Pancreas (tissue), 10 donors: ENCODE measurements at places on chromosomes 7 and 10.
A peak's percentile ranks its signal among the peaks of the same experiment; 100 is the strongest.

DNA sequence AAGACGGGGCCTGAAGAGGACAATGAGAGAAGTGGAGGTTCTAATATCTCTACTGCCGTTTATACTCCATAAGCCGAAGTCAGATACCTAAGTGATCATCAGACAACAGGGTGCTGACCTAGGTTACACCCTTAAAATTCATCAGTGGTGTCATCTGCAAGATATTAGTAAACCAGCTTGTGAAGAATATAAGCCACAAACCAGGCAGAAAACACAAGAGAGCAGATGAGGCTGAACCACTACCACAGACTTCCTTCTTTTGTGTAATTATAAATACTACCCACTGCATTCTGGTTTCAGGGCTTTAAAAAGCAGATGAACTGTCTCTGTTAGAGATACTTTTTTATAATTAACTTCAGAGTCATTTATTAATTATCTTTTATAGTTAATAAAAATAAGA, 69.0 kb upstream of the LRRC17 start:
- no peak for DNase-seq

- no peak for DNase-seq
Measured at GRCh38 chr10:74332398-74332797, 181.4 kb downstream of the ADK start.

DNA sequence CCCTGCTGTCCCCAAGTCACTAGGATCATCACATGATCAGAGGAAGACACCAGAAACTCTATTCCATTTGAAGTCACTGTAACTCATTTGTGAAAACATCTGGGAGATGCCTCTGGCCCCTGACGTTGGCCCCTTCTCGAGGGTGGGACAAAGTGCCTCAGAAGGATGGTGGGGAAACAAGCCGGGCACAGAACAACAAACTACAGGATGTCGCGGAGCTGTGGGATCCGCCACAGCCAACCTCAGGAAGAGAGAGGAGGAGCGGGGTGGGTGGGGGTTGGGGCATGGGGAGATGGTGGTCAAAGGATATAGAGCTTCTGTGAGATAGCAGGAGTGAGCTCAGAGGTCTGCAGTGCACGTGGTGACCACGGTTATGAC, 265.6 kb upstream of the TCERG1L start:
- DNase-seq: no peak

GRCh38 chr7:51082940-51083533, 233.6 kb downstream of the COBL start:
- DNase-seq: no peak

GRCh38 chr7:141624763-141625162, 73.6 kb downstream of the AGK start:
- DNase-seq: no peak

- DNase-seq: peak; percentile 84
Measured at GRCh38 chr10:77405771-77406241, 231.8 kb downstream of the KCNMA1 start.

DNA sequence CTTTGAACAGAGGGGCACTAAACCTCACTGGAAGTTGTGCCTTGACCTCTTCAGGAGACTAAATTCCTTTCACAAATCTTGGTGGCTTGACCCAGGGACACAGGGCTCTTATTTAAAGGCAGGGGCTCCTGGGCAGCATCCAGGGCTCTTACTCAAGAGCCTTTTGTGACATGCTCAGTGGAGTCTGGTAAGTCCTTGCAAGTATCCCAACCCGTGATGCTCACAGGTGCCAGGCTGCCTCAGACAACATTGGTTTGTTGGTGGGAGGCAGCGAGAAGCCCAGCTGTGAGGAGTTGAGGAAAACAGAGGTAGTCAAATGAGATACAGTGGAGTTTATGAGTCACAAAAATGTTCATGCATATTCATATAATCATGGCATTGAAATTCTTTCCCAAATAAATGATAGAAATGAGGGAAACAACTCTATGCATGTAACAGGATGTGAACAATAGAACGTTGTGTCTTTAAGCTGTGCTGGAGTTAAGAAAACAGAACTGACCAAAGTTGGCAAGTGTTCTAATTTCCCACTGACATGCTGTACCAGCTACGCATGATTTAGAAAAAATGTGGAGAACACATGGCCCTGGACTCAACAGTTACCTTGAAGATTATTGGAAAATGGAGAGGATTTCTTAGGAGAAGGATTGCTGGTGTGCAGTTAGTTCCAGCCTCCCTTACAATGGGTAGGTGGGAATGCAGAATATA, 654.5 kb upstream of the COBL start:
- DNase-seq: no peak

GRCh38 chr7:117946151-117946633, 73.0 kb upstream of the CTTNBP2 start:
- DNase-seq: no peak

DNA sequence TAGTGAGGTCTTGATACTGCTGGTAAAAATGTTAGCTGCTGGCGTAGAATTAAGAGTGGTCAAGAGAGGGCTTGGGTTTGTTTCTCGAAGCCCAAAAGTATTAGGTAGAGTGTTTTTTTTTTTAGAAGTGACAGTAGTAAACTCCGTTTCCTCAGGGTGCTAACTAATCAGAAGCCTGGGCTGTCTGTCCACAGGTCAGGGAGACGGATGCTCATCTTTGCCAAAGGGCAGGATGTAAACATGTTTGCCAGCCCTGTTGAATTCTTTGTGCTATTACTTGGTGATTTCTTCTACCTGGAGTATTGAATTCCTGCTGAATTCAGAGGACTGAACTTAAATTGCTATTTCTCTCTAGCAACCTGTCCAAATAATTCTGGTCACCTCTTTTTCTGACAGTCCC, 117.1 kb downstream of the SND1 start:
- DNase-seq: no peak

DNA sequence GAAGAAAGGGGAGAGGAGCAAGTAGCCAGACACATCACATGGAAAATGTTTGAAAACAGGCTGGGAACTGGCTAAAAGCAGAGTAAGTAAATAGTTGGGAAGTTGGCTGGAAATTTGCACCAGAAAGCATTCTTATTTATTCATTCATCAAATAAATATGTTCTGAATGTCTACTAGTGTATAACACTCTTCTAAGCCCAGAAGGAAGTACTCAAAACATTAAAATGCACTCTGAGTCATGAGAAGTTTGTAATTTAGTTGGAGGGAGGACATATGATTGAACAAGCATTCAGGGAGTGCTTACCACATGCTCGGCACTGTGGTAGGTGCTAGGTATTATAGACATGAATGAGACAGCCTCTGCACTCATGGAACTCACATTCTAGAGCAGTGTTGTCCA, 37.0 kb upstream of the CNNM1 start:
- no peak for DNase-seq

DNA sequence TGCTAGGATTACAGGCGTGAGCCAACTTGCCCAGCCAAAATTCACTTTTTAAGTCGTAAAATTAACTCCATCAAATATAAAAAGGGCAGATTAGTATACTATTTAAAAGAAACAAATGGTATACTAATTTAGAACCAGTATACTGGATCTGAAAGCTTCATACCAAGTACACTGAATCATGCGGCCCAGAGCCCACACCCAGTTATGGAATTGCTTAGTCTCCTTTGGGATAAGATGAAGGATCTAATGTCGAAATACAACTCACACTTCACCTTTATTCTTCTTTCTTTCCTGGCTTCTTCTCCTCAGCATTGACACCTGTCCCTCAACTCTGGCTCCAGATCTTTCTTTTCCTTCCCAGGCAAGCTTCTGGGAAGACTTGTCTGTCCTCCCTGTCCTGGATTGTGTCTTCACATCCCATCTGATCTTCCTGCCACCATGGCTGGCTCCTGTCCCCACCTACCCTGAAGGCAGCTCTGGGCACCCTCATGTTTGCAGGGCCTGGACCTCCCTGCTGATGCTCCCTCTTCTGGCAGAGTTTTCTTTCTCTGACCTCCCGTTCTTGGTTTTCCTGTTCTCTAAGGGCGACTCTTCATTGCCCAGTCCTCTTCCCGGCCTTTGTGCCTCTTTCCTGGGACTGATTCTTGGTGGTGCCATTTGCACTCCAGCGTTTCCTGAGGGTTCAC, 57.8 kb upstream of the CTBP2 start:
- no peak for DNase-seq

DNA sequence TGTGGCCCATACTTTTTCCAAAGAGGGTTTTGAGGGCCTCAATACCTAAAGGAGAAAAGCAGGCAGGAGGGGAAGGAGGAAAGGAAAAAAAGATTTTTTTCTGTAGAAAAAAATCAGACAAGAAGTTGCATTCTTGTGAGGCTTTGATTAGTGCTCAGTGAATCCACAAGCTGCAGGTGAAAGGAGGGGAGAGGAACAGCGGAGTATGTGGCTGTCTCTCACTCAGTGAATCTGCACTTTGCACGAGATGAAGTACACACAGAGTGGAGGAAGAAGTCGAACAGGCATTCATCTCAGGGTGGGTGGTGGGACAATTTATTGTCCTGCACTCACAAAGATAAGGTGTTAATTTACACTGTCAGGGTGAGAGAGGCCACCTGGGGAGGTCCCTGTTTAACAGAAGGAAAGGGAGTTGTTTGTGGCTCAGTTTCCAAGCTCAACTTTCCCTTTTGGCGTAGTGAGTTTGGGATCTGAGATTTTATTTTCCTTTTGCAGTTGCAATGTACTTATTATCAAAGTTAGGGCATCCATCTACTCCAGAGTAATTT, 49.0 kb upstream of the VIPR2 start:
- no peak for DNase-seq

DNA sequence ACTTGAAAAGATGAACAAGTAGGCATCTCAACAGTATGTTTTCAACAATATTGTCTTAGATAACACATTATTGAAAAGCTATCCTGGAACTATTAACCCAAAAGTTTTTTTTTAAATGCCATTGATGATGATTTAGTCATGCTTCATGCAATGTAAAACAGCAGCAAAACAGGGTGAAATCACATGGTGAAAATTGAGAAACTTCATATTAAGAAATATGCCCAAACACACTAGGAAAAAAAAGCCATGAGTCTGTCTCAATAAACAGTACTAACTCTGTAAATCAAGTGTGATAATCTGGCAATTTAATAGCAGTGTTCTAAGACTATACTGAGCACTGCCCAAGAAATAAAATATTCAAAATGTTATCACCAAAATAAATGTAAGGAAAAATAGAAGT, 613.1 kb downstream of the KCNMA1 start:
- no peak for DNase-seq

DNA sequence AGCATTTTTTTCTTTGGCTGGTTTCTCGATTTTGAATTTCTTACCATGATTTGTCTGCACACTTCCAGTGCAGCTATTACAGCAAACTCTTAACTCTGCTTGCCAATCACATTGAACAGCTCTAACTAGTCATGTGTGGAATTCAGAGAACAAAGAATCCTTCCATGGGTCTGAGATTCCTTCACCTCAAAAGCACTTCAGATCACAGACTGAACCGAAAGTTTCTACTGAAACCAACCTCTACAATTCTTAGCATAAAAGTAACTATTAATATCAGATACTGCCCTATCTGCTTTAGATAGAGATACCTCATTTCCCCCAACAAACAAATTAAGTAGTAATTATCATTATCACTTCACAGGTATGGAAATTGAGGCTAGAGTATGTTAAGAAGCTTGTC, 56.5 kb upstream of the SP4 start:
- DNase-seq: no peak

GRCh38 chr7:71637578-71637977, 505.6 kb downstream of the GALNT17 start:
- DNase-seq: no peak
